Activated naive CD4-positive, alpha-beta T cell treated with anti-CD3 and anti-CD28 coated beads for 36 hours (primary cell): ENCODE measurements at places on chromosomes 3 and 15. TPM values are rescaled to one million over a fixed set of nuclear protein-coding genes. Genes with fewer than 3 reads are reported as not detected.

The IGSF11 gene
- total RNA-seq, result 0.07 TPM

The DNAH12 gene
- not detected for total RNA-seq

The SPATA12 gene
- not detected for total RNA-seq

The ERC2 gene
- not detected for total RNA-seq

The MGA gene
- total RNA-seq, result 28.3 TPM

The PLCB2 gene
- total RNA-seq, result 55.0 TPM

The IL20RB gene
- total RNA-seq, result 0.59 TPM

The GPR156 gene
- not detected for total RNA-seq

The NLGN1 gene
- total RNA-seq, result not detected

The MST1R gene
- total RNA-seq, result 0.27 TPM

The FAM174B gene
- total RNA-seq, result 5.5 TPM

The CTXN2 gene
- total RNA-seq, result not detected
